ENCODE measurements at places on chromosomes 1 and 21.
A peak's percentile ranks its signal among the peaks of the same experiment; 100 is the strongest.

DNA sequence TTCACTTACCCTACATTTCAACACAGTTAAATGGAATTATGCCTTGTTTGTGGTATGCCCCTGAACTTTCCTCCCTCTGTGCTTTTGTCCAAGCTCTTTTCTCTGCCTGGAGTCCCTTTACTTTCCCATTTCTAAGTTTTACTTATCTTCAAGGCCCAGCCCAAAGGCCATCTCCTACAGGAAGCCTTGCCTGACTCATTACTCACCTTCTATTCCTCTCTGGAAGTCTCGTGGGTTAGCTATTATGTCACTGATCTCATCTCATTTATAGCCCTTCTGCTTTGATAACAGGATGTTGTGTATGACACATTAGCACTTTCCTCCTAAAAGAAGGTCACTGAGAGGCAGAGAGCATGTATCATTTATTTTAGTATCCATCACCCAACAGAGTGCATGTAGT is 78.8 kb upstream of the CD1D start:
- DNase-seq: no peak

DNA sequence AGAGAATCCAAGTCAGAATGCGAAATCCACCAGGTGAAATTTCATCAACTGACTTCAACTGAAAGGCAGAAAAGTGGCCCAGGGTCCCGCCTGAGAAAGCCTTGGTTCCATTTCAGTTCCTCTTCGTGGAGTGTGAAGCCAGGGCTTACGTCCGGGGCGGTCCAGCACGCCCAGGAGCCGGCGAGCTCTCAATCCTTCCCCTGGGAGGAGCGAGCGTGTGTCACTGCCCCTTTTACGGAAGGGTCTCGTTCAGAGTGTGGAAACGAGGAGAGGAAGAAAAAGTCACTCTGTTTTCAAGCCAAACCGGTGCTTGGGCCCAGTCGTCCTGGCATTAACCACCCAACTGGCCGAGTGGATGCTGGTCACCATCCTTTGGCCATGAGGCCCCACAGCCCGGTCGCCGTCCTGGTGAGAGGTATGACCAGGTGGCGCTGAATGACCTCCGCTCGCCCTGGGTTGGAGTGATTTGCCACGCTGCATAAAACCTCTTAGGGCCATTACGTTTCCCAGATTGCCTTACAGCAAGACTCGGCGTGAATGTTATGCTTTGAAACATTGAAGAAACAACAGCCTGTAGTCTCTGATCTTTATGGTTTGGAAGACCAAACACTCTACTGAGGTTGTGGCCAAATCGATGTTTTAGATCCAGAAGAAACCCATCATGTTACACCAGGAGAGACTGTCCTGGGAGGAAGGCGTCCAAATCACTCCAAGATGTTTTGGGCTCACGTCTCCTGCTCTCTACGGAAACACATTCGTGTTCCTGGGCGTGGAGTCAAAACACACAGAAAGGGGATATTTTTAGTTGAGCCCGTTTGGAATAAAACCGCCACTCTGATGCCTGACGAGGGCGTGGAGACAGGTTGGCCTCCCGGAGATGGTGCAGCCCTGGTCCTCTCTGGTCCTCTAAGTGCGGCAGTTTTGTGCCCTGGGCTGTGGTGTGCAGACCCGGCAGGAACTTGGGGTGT is 93.6 kb upstream of the ACTRT2 start:
- no peak for DNase-seq

GRCh38 chr21:46109313-46110221 is 11.7 kb downstream of the COL6A2 start:
- peak; percentile 0 for DNase-seq

DNA sequence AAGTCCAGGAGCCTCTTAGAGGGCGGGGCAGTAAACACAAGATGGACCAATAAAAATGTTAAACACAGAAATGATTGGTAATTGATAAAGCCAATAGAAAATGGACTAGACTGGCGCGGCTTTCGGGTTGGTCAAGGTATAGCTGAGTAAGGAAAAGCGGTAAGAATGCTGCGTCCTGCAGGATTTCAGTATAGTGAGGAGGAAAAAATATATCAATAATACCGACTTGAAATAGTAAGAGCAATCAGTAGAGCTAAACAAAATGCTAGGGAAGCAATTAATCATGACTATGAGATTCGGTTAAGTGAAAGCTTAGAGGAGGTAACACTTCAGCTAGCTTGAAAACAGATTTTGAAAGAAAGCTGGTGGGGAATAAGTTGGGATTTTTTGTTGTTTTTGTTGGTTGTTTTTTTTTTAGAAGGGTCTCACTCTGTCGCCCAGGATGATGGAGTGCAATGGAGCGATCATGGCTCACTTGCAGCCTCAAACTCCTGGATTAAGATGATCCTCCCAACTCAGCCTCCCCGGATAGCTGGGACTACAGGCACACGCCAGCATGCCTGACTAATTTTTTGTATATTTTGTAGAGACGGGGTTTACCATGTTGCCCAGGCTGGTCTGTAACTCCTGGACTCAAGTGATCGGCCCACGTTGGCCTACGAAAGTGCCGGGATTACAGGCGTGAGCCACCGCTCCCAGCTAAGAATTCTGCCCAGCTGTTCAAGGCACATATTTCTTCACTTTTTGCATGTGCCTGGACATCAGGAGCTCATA is 711 bp upstream of the TESK2 start:
- DNase-seq: no peak

GRCh38 chr1:11345971-11346715 is 73.1 kb downstream of the UBIAD1 start:
- no peak for DNase-seq

Measured in CD4-positive, alpha-beta T cell treated with Interleukin-6 at 100 ng/mL for 8 hours (primary cell).